ENCODE measurements at places on chromosomes 1 and 21. TPM values are rescaled to one million over a fixed set of nuclear protein-coding genes. Genes with fewer than 3 reads are reported as not detected.

DNA sequence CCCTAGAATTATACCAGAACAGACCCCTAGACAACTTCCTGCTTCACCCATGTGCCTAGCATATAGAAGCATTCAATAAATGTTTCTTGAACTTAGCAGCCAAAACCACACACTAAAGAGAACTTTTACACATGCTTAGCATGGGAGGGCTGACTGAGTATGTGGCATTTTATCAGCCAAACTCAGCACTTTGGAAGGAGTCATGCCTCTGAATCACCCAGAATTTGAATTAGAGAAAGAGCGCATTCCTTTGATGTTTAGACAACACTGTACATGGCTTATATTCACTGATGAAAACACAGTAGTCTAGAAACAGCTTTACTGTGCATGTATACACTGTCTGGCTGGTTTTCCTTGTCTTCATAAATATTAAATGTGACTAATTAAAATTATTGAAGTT is 26.1 kb downstream of the SPAG17 start:
- peak; percentile 65 for DNase-seq

GRCh38 chr21:41921021-41921420 is 32.8 kb downstream of the C2CD2 start:
- DNase-seq = no peak

GRCh38 chr1:62852253-62852652 is 68.3 kb downstream of the ATG4C start:
- DNase-seq = no peak

DNA sequence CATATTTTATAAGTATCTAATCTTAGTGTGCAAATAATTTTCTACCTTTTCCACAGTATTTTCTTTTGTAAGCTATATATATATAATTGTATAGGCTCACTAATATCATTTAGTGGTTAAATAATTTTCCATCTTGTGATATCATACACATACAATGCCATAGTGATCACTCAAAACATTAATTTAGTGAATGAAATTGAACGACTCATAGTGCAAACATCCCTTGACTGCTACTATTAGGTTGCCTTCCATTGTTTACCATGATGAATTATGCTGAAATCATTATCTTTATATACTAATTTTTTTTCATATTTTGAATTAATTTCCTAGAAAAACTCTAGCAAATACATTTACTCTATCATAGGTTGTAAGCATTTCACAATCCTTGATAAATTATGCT is 127.1 kb downstream of the PCNX2 start:
- no peak for DNase-seq

DNA sequence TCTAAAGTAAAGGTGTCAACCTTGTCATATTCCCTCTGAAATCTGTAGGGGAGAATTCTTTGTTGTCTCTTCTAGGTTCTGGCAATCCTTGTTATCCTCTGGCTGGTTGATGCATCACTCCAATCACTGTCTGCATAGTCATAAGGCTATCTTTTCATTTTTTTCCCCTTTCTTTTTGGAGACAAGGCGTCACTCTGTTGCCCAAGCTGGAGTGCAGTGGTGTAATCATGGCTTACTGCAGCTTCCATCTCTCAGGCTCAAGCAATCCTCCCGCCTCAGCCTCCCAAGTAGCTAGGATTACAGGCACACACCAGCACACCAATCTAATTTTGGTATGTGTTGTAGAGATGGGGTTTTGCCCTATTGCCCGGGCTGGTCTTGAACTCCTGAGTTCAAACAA is 12.9 kb downstream of the DPYD start:
- no peak for DNase-seq

DNA sequence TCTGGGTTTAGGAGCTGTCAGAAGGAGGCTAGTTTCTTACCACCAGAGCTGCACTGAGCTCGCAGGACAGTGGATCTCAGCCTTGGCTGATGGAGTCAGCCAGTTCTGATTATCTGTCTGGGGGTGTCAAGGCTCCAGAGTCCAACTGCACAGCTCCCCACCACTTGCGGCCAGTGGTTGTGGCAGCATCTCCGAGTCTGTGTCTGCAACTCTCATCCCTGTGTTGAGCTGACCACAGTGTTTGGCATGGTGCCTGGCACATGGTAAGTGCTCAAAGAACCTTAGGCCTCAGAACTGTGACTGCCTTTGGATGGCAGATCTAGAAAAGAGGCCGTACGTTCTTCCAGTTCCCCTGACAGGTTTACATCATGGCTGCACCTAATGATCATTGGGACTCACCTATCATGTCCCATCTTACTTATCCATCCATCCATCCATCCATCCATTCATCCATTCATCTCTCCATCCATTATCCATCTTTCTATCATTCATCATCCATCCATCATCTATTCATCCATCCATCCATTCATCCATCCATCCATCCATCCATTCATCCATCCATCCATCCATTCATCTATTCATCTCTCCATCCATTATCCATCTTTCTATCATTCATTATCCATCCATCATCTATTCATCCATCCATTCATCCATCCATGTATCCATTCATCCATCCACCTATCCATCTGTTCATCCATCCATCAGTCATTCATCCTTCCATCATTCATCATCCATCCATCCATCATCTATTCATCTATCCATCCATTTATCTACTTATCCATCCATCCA is 114.5 kb downstream of the CRYAA start:
- no peak for DNase-seq

DNA sequence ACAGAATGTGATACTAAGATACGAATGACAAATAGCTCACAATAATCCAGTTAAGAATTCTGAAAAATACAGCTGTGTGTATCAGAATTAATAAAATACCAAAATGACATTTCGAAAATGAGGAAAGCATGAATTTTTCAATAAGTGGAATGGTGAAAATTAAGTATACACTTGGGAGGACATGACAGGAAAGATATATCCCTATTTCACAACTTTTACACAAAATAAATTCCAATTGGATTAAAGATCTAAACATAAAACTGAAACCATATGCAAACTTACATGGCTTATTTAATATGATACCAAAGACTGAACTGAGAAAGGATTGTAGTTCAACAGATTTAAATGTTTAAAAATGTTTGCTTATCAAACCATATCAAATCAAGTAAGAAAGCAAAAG is 510.4 kb upstream of the ADAMTS5 start:
- DNase-seq = no peak

DNA sequence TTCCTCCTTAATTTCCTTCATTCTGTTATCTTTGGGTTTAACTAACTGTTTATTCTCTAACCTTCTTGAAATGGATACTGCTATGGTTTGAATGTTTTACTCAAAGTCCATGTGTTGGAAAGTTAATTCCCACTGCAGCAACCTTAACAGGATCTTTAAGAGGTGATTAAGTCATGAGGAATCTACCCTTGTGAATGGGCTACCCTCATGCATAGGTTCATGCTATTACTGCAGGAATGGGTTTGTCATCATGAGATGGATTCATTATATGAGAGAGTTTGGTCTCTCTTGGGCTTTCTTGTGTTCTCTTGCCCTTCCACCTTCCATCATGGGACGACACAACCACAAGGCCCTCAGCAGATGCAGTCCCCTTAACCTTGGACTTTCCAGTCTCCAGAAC is 516.9 kb downstream of the ADGRL2 start:
- peak; percentile 9 for DNase-seq

DNA sequence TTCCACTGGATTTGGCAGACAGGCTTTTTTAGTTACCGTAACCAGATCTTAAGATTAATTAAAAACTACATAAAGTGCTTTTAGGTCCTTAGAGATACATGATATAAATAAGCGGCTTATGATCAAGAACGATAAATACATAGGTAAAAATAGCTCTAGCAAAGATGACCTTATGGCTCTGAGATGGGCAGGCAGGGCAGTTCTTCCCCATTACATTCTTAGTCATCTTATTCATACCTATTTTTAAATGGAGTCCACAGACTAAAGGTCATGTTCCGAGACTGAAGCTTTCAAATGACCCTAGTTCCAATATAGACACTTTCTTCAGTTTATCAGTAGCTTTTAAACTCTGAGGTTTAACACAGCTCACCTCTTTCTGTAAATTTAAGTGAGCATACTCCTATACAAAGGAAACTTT is 4.3 kb downstream of the MCL1 start:
- DNase-seq = peak; percentile 3

GRCh38 chr1:236377832-236378535 is 16.1 kb upstream of the EDARADD start:
- DNase-seq = no peak

DNA sequence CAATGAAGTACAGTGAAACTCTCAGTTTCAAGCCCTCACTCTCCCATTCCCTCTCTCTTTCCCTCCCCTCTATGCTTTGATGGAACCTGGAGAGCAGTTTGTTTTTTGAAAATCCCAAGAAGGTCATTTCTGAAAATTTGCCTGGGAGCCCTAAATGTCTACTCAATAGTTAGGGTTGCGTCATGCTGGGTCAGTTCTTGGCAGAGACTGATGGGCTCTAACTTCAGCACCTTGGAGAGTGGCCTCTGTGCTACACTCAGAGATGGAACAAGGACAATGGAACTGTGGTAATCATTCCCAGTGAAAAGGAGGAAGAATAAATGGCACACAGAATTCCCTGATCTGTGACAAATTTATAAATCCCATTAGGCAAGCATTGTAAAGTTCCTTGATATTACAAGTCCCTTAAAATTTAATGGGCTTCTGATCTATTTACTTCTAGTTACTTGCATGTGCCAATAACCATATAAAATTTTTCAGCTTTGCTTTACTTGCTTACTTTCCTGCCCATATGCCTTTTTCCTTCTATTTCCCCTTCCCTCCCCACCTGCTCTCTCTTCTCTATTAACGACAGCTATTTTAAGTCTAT is 182.9 kb upstream of the KCND3 start:
- no peak for DNase-seq

GRCh38 chr1:246002725-246003441 is 504.2 kb downstream of the SMYD3 start:
- DNase-seq = peak; percentile 84

DNA sequence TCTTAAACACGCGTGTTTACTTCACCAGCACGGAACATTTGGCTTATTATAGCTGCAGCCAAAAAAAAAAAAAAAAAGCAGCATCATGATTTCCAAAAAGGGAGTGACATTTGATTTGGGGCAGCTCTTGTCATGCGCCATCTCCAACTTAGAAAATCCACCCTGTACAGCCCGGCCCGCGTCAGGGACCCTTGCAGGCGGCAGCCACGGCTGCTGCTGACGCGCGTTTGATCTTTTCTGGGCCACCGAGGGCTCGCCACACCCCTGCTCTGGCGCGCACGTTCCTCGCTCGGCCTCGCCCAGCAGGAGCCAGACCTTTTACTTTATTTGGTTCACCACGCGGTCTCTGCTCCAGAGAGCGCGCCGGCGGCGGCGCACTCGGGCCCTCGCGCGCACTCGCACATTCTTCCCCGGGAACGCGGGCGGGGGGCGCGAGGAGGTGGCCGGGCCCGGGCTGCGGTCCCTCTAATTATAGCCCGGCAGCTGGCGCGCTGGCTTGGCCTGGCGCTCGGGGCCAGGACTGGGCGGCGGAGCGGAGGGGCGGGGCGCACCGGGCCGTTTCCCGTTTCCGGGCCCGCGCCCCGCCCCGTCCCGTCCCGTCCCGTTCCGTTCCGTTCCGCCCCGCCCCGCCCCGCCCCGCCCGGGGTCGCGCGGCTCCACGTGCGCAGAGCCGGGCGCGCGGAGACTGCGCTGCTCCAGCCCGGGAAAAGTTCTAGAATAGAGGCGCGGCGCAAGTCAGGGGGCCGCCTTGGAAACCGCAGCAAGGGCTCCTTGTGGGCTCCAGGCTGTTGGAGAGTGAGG is 10.2 kb downstream of the IRF2BP2 start:
- DNase-seq = peak; percentile 81

- DNase-seq = no peak
Measured at GRCh38 chr1:160068225-160068624, 1.7 kb downstream of the KCNJ10 start.

DNA sequence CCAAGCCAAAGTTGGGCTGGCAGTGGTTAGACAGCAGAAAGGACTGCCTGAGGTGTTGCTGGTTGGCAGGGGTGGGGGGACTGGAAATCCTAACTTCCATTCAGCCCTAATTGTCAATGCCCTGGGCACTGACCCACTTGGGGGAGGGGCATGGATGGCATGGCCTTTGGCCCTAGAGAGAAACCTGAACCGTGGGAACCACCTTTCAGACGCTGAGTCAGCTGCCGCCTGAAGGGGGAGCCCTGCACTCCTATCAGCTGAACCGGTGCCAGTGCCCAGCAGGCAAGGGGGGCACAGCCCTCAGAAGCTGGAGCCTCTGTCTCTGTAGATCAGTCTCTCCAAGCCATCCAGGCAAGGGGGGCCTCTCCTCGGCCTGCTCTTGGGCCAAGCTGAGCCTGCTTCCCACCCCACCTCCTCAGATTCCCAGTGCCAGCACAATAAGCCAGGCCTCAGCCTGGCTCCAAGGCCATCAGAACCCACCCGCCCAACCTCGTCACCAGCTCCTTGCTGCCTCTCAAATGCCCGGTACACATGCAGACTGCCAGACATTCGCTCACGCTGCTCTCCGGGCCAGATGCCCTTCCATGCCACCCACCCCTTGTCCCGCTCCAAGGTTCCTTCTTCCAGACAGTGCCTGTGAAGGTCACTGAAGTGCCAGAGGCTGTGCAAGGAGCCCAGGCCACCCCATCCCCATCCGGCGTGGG is 11.6 kb downstream of the TINAGL1 start:
- DNase-seq = peak; percentile 58

- DNase-seq = no peak
Measured at GRCh38 chr1:175978926-175979325, 228.2 kb downstream of the COP1 start.

The KRTAP7-1 gene
- total RNA-seq = not detected

The LRRIQ3 gene
- total RNA-seq = 1.5 TPM

The RNF186 gene
- not detected for total RNA-seq

The OR10Z1 gene
- total RNA-seq = not detected

The CDA gene
- not detected for total RNA-seq

The FCAMR gene
- total RNA-seq = not detected

The PKP1 gene
- total RNA-seq = not detected
